ENCODE measurements at places on chromosomes 7 and 10.

- no peak for DNase-seq
Observed at GRCh38 chr10:119166564-119166963, 1.1 kb upstream of the SFXN4 start.

- no peak for DNase-seq
Observed at GRCh38 chr10:28946479-28946878, 269.2 kb downstream of the BAMBI start.

GRCh38 chr10:46236546-46236887 lies 50.3 kb upstream of the ANTXRL start:
- no peak for DNase-seq

GRCh38 chr10:74223755-74224529 lies 72.9 kb downstream of the ADK start:
- DNase-seq, result no peak

DNA sequence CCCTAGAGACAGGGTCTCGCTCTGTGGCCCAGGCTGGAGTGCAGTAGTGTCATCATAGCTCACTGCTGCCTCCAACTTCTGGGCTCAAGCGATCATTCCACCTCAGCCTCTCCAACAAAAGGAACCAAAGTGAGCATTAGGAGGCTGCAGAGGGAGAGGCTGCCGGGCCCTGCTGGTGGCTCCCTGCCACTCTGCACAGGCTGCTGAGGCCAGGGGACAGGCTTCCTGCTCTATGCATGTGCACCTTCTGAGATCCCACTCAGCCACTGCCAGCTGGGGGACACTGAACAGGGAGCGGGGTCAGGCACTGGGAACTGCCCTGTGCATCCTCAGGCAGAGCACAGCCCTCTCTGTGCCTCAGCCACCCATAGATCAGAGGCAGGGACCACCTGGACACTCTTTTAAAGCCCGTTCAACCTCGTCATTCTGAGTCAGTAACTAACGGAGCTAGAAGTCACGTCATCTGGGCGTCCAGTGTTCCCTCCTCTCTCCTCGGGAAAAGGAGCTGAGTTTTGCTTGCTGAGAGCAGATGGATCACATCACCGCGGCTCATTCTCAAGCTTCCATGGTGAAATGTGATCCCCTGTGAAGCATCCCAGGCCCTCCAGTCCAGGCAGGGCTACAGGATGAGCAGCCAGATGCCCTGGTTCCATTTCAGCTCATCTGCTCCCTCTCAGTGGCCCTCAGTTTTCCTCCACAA lies 109.6 kb downstream of the MYL10 start:
- no peak for DNase-seq

DNA sequence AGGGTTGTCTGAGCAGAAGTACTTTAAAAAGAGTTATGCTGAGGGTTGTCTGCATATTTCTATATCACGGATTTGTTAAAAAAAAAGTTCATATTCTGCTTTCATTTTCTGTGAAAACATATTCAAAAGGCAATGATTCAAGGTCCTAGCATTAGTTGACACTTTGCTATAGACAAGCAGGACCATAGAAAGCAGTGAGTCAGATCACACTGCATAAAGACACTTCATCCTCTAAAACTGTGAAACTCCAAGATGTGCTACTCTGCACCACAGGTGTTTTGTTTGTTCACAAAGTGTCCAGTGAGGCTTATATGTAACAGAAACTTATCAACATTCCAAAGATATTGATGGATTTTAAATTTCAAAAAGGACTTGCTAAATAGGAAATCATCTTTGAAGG lies 47.0 kb downstream of the SPAM1 start:
- DNase-seq, result no peak

DNA sequence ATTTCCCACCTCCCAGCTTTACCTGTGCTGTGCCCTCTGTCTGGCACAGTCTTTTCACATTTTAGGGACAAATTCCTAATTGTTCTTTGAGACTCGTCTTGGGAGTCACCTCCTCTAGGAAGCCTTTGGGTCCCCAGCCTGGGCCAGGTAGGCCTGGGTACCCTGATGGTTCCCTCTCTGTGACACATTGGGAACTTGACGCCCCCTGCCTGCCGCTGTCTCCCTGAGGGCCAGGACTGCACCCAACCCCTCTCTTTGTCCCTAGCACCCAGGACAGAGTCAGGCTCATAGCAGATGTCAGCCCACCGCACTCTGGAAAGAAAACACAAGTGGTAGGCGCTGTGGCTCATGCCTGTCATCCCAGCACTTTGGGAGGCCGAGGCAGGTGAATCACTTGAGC lies 71.4 kb downstream of the GTF2IRD1 start:
- DNase-seq, result no peak

GRCh38 chr10:46317889-46318288 lies 31.1 kb downstream of the ANTXRL start:
- DNase-seq, result no peak

GRCh38 chr10:45001381-45002148 lies 842 bp downstream of the ZNF22 start:
- no peak for DNase-seq

Measured in SK-N-MC (cell line).